ENCODE measurements at places on chromosomes 5 and 9.

- DNase-seq: no peak
Observed at GRCh38 chr5:88868468-88869068, 14.4 kb downstream of the MEF2C start.

GRCh38 chr9:88676644-88677043 lies 141.7 kb downstream of the NXNL2 start:
- DNase-seq: no peak

- no peak for DNase-seq
Observed at GRCh38 chr5:174221436-174221835, 175.9 kb downstream of the NSG2 start.

DNA sequence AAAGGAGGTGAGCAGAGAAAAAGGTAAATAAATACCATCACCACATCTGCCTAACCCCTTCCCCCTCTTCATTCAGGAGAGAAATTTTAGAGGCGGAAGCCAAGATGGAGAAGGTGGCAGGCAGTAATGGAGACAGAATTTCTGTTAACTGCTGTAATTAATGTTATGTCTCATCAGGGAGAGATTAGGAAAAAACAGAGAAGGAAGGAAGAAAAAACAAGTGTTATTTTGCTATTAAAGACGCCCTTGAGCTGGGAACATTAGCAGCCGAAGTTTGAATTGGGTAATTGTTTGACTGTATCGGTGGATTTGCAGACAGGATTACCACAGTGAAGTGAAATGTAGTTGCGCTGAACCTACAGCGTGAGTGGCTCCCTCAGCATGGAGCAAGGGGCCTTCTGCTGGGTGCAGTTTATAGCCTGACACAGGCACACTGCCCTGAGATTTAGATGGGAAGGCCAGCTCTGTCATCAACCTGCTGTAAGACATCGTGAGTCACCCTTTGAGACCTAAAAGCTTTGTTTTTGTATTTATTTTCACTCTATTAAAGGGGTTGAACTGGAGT lies 136.3 kb downstream of the ASTN2 start:
- DNase-seq: peak; percentile 33

DNA sequence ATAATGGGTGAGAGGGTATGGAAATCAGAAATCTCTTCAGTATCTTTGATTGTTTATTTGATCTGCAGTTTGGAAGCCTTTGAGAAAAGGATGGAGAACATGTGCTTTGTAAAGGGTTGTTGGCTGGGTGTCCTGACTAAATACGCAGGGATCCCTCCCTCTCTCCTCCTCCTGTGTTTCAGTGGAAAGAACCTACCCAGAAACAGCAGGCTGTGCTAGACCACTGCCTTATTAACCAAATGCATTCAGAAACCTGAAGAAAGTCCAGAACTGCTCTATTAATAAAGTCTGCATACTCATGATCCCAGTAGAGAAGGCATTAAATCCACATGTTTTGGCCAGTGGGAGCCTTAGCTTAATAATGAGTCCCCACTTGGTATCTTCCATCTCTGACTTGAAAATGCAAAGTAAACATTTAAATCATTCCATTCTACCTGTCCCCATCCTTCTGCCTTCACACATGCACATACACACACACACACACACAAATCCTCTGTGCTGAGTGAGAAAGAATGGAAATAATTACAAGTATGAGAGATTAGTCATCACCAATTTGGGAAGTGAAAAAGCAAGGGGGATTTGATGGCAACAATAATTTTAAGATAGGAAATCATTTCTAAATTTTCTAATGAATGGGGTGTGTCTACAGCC lies 10.0 kb upstream of the LECT2 start:
- DNase-seq: no peak

- peak; percentile 33 for DNase-seq
Observed at GRCh38 chr9:34403554-34404380, 27.1 kb upstream of the MYORG start.

DNA sequence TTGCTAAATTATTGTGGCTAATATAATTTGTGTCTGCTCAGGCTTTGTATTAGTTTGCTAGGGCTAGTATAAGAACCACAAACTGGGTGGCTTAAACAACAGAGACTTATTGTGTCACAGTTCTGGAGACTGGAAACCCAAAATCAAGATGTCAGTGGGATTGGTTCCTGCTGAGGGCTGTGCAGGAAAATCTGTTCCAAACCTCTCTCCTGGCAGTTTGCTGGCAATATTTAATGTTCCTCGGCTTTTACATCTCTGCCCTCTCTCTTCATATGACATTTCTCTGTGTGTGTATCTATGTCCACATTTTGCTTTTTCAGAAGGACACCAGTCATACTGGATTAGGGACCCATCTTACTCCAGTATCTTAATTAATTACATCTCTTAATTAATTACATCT lies 498.8 kb upstream of the CD180 start:
- DNase-seq: no peak

- peak; percentile 26 for DNase-seq
Observed at GRCh38 chr9:127854184-127854806, at the start of gene ENG. TSS of gene ENG (minus strand) at chr9:127854658. CDS start at chr9:127854355, 303 bp downstream.

GRCh38 chr5:32506799-32507198 lies 62.3 kb upstream of the ZFR start:
- DNase-seq: no peak

DNA sequence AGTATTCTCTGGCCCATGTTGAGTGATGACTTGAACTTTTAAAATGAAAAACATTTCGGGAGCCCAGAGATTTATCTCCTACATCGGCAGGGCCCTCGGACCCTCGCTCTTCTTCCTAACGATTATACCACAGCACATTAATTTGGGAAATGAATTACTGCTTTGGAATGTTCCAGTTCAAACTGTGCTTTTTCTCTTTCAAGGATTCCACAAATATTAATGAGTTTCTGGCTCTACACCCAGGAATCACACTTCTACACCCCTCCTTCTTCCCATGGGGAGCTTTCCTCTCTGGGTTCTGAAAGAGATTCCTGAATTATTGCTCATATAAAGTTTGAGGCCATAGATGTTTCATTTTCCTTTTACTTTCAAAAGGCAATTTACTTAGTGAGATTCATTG lies 41.2 kb downstream of the NSG2 start:
- no peak for DNase-seq

DNA sequence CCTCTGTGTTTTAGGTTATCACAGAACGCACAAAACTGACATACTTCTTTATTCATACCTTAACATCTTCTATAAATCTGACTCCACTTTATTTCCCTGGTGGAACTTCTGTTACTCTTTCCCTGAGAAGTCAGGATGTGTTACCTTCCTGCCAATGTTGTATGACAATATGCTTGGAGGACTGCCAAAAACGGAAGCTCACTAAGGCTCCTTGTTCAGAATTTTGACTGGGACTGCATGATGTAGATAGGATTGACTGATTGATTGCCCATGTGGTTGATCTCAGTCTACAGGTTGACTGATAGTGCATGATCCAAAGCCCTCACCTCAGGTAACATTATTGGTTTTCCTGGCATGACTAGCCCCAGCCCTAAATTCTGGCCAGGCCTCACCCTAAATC lies 319.4 kb downstream of the TLR4 start:
- DNase-seq: no peak

GRCh38 chr5:88450239-88450638 lies 181.6 kb upstream of the TMEM161B start:
- DNase-seq: no peak

DNA sequence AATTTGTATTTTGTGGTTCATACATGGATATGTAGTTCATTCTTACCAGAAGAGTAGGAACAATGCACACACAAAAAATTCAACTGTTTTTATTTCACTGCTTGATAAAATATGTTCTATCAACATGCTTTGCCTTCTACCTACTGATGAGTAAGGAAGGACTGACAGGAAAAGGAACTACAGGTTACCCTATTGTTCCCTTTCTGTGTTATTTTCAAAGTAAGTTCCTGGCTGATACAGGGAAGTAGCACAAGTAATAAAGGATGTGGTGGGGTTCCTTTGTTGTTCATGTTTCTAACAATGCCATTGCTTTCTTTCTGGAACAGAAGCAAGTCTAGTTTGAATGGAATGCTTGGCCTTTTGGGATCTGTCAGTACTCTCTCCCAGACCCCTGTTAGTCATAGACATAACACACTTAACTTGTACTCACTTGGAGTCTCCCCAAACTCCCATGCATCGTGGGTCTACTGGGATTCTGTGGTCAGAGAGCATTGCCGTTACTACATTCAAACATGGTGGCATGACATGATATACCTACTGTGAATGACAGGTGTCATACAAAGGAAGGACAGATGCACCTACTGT lies 20.2 kb upstream of the ALDOB start:
- no peak for DNase-seq

DNA sequence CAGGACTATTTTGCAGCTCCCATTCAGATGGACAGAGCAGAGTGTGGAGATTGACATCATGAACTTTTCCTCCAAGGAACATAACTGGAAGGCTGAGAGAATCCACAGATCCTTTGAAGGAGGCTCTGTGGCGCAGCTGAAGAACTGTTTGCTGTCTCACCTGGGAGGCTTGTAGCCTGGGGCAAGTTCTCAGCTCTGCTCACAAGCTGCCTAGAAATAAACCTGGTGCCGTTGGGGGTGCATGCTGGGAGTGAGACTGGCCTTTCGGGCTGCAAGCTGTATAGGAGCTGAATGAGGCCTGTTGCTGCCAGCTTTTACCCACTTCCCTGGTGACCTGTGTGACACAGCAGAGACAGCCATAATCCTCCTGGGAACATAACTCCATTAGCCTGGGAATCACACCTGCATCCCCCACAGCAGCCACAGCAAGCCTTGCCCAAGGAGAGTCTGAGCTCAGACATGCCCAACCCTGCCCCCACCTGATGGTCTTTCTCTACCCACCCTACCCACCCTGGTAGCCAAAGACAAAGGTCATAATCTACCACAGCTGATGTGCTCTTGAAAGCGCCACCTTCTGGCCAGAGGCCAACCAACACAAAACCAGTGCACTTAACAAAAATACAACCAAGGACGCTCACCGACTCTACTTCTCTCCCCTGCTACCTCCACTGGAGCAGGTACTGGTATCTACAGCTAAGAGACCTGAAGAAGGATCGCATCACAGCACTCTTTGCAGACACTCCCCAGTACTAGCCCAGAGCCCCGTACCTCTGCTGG lies 205.1 kb upstream of the MRPS30 start:
- no peak for DNase-seq

DNA sequence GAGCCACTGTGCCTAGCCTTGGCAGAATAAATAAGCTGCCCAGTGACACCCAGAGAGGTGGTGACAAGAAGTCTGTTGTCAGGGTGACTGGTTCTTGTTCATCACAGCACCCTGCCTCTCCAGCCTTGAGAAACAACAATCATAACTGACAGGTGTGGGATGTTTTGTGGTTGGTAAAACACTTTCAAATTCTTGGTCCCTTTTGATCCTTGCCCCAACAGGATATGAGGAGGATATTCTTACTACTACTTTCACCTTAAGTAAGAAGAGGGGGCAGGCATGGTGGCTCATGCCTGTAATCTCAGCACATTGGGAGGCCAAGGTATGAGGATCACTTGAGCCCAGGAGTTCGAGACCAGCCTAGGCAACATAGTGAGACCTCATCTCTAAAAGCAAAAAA lies 14.2 kb upstream of the FRRS1L start:
- DNase-seq: no peak

- no peak for DNase-seq
Observed at GRCh38 chr9:132059361-132059760, 20.3 kb downstream of the MED27 start.

DNA sequence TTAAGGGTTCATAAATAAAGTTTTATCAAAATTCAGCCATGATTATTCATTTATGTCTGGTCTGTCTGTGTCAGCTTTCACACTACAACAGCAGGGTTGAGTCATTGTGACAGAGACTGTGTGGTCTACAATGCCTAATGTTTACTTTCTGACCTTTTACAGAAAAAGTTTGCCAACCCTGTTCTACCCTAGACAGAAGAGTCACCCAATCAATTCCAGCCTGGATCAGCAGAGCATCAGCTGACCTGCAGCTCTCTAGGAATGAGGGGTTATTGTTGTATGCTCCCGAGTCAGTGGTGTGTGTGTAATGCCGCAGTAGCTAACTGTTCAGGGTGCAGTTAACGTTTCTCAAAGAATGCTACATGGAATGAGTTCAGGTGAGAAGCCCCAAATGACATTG lies 87.3 kb downstream of the HRH2 start:
- no peak for DNase-seq

DNA sequence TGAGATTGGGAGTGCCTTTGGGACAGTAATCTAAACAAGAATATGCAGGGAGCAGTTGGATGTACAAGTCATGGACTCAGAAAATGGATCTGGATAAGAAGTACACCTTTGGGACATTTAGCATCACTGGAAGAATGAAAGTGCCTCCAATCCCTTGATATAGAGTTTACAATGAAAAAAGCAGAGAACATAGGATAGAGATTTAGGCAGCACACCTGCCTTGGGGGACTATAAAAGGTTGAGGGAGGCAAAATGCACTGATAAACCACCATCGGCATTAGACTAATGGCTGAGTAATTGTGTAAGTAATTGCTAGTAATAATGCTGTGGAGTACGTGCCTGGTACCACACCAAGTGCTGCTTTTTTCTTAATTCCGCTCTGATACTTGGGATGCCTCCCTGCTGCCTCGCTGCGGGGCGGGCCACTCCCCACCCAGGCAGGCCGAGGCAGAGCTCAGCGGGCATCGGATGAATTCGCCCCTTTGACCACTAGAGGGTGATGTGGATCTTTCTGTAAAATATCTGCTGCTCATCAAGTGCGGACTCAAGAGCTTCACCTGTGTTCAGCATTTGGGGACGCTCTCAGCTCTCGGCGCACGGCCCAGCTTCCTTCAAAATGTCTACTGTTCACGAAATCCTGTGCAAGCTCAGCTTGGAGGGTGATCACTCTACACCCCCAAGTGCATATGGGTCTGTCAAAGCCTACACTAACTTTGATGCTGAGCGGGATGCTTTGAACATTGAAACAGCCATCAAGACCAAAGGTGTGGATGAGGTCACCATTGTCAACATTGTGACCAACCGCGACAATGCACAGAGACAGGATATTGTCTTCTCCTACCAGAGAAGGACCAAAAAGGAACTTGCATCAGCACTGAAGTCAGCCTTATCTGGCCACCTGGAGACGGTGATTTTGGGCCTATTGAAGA lies 99.9 kb downstream of the ANKRD18B start:
- peak; percentile 78 for DNase-seq

GRCh38 chr5:15621094-15621493 lies 121.1 kb downstream of the FBXL7 start:
- DNase-seq: no peak

DNA sequence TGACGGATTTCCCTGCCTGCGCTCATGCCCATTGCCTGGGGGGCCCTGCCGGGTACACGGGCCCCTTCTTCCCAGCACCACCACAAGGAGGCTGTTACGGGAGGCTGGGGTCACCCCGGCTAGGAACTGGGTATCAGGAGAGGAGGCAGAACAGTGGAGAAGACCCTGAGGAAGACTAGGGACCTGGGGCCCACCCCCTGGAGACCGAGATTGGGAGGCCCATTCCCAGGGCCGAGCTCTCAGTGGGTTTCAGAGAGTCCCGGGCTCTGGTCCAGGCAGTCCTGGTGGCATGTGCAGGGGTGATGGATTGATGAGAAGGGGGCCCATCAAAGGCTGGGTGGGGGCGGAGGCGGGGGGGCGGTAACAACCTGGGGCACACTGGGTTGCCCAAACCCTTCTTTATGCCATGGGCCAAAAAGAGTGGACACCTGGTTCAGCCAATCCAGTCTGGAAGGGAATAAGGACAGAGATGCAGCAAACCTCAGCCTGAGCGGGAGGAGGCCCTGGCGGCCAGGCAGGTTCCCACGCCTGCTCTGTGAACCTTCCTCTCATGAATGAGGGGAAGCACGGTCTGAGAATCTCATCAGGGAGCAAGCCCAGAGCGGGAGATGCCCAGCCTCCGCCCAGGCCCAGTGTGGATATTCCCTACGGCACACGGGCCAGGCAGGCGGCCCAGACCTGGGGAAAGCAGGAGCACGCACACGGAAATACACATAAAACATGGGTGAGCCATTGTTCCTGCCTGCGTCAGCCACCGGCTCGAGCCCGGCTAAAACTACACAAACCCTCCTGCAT lies 785 bp upstream of the P4HA2 start:
- DNase-seq: no peak
